Thoracic aorta endothelial cell (primary cell): ENCODE measurements at places on chromosomes 5 and 9. TPM values are rescaled to one million over a fixed set of nuclear protein-coding genes. Genes with fewer than 3 reads are reported as not detected.

The OTULINL gene
- total RNA-seq = 0.27 and 0.50 TPM in 2 replicates

The CNTLN gene
- 20.7 and 22.0 TPM in 2 replicates for total RNA-seq

The PDCD1LG2 gene
- total RNA-seq = 16.1 and 22.1 TPM in 2 replicates

The EIF4EBP3 gene
- 0.53 and 1.7 TPM in 2 replicates for total RNA-seq
